Stimulated activated naive B cell treated with anti-CD40 and anti-IgM and Interleukin-4, amounts not matched to agents 10 μg/mL and 1 μg/mL and 100 μg/mL, for 72 hours (primary cell): ENCODE measurements at places on chromosomes 6 and 20.

- DNase-seq: no peak
These were observed 275.0 kb downstream of the KHDC1L start for GRCh38 chr6:72950114-72950860.

DNA sequence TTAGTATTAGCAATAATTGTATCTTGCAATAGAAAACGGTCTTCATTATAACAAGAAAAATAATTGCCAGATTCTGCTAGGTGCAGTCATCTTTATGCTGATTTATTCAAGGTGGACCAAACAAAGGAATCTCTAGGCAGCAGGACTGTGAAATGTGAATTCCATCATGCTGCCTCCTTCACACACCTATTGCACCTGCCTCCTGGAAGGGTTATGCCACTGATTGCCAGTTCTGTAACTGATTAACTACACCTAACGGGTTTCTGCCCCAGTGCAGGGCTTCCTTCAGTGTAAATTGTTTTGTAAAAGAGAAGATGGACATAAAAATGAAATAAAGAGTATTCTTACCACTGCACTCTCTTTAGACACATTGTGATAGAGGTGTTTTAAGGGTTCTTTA is 96.1 kb downstream of the FOXO3 start:
- no peak for DNase-seq

- no peak for DNase-seq
These were observed 651.3 kb downstream of the KIF16B start for GRCh38 chr20:15921930-15922329.

DNA sequence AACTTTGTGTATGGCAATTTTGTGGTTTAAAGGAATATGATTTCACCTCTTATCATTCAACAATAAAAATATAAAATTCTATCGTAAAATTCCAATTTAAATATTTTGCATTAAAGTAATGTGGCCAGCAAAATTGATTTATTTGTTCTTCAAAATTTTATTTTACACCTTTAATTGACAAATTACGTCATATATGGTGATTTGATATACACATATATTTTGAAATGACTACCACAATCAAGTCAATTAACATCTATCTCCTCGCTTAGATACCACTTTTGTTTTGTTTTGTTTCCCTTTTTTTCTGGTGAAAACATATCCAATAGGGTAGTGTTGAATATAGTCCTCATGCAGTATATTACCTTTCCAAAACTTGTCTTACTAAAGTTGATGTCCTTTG is 467.6 kb upstream of the HS3ST5 start:
- DNase-seq: no peak

DNA sequence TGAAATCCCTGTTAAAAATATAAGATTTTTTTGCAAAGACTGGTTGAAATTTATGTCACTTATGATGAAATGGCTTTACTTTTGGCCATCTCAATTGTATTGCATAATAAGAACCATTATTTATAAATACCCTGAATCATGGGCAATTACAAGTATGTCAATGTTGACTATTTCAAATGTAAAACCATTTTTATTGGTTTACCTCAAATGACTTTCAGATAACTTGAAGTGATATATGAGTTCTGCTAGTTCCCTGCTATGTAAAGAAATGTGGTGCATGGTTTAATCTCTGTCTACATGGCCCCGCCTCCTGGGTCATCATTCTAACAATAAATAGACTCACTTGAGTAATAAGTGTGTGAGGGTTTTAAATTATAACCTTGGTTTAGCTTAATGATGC is 275.6 kb upstream of the PREP start:
- no peak for DNase-seq

DNA sequence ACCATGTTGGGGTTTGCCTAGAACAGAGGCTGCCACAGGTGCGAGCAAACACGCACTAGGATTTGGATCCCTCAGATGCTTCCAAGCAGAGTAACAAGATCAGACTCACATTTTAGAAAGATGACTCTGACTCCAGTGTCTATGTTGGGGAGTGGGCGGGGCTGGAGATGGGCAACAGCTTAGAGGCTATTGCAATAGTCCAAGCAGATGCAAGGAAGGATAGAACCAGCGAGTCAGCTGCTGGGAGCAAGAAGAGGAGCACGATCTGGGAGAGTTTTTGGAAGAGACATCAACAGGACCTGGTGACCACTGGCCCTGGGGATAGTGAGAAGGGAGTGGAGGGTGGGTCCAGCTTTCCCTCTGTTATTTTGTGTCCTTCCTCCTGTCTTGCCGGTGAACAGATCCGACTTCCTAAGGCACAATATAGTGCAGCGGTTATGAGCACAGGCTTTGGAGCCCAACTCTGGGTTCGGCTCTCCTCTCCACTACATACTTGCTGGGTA is 52.7 kb downstream of the FGD2 start:
- no peak for DNase-seq

- DNase-seq: no peak
These were observed 413.3 kb downstream of the ESR1 start for GRCh38 chr6:152220786-152221185.

DNA sequence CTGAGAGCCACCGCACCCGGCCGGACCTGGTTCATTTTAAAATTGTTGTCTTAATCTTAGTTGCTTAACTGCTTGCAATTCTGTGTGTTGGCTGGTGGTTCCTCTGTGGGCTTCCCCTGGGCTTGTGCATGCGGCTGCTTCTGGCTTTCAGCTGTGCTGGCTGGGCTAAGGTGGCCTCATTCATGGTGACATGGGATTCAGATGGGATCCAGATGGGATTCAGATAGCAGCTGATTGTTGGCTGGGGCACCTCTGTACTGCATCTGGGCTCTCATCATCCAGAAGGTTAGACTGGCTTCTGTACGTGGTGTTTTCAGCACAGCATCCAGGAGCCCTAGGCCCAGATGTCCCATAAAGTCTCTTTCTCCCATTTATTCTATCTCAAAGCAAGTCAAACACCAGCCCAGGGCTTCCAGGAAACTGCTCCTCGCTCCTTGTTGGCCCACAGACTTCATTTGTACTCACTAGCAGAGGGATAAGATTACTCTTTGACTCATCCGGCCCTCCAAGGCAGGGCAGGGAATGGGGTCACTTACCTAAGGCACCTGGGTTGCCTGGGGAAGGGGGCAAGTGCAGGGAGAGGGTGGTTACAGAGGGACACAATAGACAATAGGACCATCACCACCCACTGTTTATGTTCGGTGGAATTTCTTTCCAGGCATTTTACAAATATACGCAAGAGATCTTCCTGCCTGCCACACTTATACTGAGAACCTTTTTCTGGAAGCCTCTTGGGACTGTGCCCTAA is 10.2 kb upstream of the PEDS1 start:
- no peak for DNase-seq

DNA sequence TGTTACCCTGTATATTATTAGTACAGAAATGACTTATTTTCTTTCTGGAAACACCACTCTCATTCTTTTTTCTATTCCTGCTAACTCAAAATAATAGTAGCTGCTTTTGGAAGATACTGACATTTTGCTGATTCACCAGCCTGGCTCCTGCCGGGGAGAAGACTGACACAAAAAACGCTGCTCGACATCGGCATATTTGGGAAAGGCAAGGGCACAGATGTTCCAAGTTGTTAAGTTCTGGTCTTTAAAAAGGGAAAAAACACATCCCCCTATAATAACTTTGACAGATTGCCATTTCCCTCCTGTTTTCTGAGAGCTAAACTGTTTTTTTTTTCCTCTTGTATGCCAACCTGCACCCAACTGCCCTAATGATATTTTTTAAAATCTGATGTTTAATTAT is 55.4 kb downstream of the CTNNBL1 start:
- DNase-seq: no peak

DNA sequence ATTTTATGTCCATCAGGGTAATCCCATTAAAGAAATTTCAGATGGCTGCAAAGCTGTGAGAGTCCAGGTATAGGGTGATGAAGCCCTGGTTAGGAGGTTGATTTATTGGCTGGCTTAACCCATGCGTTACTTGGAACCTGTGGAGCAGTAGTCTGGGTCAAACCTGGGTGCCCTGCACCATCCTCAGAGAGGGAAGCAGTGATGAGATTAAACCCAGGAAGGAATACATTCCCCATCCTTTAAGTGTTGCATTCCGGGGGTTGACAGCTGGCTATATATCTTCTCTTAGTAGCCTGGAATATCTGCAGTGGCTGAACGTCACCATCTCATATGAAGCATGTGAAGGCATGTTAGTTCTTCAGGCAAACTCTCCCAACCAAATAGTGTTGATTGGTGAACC is 44.9 kb upstream of the JAG1 start:
- no peak for DNase-seq

DNA sequence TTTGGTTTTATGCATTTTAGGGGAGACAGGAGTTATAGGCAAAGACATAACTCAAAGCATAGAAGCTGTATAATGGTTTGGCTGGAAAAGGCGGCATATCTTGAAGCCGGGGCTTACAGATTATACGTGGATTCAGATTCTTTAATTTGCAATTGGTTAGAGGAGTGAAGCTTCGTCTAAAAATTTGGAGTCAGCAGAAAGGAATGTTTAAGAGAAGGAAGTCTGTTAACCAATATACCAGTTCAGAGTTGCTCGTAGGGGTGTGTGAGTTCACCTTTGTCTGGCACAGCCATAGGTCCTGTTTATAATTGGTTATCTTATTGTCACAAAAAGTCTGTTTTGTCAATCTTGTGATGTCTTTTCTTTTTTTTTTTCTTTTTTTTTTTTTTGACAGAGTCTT is 8.9 kb downstream of the ARHGAP40 start:
- no peak for DNase-seq
